ENCODE measurements at places on chromosomes 5 and 9.

DNA sequence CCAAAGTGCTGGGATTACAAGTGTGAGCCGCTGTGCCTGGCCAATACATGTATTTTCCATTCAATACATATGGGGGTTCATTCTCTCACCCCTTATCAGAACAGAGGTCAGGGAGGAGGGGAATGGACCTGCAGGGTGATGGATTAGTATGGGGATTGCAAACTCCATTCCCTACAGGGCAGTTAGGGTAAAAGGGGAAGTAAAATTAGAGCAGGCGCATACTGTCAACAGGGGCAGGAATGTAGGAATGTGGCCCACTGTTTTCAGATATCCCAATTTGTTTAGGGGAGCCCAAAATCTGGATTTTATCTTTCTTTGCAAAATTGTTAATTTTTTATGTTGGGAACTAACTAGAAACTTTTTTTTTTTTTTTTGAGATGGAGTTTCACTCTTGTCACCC lies 46.4 kb upstream of the SLC44A1 start:
- DNase-seq, result no peak

DNA sequence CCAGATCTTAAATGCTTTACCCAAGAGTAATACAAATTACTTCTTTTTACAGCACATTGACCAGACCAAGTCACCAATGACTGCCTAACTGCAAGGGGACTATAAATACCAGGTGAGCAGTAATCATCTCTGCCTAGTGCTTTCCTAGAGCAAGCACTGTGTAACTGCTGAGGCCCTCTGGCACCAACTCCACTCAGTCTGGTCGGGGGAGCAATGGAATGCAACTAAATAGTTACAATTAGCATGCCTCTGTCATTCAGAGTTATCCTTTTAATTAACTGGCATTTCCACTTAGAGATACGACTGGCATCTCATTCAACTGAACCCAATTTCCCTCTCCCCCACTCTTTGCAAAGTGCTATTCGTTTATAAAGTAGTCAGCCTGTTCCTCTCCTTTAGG lies 1309.1 kb upstream of the DMAC1 start:
- no peak for DNase-seq

GRCh38 chr5:142320430-142320738 lies 4.4 kb downstream of the SPRY4 start:
- DNase-seq, result no peak

GRCh38 chr5:169301386-169301934 lies 521 bp upstream of the SLIT3 start:
- no peak for DNase-seq

GRCh38 chr9:124475158-124475867 lies 25.1 kb downstream of the ADGRD2 start:
- DNase-seq, result no peak

DNA sequence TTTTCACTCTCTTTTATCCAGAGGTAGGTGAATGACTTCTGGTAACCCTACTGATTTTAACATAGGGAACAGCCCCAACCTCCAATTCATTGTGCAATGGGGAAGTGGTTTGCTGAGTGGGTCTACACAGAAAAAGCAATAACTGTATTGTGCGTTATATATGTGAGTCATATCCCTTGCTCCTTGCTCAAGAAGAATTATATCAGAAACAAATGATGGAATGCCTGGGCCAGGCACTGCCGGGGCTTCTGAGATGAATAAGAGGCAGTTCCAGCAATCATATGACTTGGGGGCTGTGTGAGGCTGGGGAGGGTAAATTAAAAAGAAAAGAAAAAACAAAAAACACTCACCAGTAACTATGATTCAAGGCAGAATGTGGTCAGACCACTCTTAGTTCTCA lies 79.2 kb upstream of the ABCA1 start:
- DNase-seq, result peak; percentile 97

DNA sequence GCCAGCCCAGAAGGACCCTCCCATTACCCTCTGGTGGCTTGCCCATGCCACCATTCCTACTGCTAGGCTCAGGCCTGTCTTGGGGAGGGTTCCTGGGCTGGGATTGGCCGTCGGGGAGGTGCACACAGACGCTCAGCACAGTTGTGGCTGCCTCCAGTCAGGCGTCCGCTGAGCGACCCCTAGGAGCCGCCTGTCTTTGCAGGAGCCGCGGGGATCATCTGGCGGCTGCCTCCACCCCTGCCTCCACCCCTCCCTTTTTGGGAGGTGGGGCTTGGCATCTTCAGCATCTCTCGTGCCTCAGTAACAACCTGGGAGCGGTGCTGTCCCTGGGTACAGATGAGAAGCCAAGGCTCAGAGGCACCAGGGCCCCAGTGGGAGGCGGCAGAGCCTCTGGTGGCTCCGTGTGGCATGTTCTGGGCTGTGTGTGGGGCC lies 39.6 kb downstream of the RXRA start:
- DNase-seq, result no peak

GRCh38 chr5:166370928-166371690 lies 1920.3 kb upstream of the WWC1 start:
- DNase-seq, result no peak

- no peak for DNase-seq
Observed at GRCh38 chr9:10272830-10273229, 340.0 kb downstream of the PTPRD start.

- no peak for DNase-seq
Observed at GRCh38 chr5:162558120-162558519, 490.5 kb downstream of the GABRG2 start.

DNA sequence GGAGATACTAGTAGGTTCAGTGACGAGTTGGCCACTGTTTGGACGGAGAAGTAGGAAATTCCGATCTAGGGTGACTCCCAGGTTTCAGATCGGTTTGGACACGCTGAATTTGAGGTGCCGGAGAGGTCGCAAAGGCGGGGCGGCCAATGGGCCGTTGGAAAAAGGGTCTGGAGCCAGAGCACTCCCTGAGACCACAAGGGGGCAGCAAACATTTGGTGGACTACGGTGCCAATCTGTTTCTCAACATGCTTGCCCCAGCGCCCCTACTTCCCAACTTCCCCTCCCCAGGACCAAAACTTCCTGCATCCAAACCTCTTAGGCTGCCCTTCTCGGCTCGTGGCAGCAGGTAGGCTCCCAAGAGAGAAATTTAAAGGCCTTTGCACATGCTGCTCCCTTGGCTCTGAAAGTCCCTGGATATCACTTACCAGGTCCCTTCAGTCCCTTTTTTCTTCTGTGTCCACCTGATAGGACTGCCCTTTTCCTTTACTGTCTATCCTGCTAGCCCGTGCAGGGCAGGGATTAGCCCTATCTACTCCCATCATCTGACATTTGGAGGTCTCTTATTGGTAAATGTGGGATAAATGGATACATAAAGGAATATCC lies 992 bp upstream of the RPP25L start:
- peak; percentile 65 for DNase-seq

DNA sequence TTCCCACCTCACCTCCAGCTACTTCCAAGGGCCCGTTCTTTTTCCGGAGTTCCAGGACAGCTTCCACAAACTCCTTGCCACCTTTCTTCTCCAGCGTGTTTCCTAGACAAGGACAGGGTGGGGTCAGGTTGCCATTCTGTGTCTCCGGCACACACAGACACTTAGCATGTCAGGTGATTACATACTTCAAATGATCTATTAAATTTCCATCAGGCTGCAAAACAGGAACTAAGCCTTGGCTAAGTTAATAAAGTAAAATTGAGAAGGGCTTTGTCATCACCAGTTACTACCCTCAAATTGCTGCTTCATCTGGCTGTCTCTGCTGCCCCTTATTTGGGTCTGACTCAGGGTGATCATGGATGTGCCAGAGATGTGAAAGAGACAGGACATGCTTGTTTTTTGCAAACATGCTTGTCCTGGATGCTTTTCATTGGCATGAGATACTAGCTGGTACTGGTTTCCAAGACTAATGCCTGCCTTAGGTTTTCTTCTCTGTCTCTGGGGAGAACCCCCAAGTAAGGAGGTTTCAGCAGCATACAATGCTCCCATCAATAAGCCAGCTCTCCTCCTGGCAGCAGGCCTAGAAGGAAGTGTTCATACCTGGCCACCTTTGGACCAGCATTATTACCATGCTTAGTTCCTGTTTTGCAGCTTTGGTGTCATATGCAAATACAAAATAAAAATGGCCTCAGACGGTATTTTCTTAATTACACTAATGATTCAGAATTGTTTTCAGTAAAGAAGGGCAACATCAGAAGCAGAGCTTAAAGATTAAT lies 52.9 kb downstream of the MACROH2A1 start:
- DNase-seq, result no peak
